ENCODE measurements at places on chromosomes 5 and 9. TPM values are rescaled to one million over a fixed set of nuclear protein-coding genes. Genes with fewer than 3 reads are reported as not detected.

GRCh38 chr9:97773723-97774122 lies 76.6 kb upstream of the XPA start:
- DNase-seq, result no peak

GRCh38 chr9:34059281-34059680 lies 10.6 kb upstream of the UBAP2 start:
- DNase-seq, result no peak

DNA sequence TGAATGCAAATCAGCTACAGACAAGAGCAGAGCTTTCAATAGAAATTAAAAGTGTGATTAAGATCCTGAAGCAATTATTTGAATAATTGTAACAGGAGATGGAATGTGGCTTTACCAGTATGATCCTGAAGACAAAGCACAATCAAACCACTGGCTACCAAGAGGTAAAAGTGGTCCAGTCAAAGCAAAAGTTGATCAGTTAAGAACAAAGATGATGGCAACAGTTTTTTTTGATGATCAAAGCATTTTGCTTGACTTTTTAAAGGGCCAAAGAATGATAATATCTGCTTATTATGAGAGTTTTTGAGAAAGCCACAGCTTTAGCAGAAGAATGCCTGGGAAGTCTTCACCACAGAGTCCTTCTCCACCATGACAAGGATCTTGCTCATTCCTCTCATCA lies 409.2 kb downstream of the CSNK1G3 start:
- DNase-seq, result no peak

GRCh38 chr9:115883467-115884329 lies 269.9 kb upstream of the PAPPA start:
- peak; percentile 60 for DNase-seq

Gene TAF11L5
- polyA plus RNA-seq, result not detected

Gene RPS23
- 4,526 TPM for polyA plus RNA-seq
